T1000 (cell line): ENCODE measurements at places on chromosomes 3 and 15.

DNA sequence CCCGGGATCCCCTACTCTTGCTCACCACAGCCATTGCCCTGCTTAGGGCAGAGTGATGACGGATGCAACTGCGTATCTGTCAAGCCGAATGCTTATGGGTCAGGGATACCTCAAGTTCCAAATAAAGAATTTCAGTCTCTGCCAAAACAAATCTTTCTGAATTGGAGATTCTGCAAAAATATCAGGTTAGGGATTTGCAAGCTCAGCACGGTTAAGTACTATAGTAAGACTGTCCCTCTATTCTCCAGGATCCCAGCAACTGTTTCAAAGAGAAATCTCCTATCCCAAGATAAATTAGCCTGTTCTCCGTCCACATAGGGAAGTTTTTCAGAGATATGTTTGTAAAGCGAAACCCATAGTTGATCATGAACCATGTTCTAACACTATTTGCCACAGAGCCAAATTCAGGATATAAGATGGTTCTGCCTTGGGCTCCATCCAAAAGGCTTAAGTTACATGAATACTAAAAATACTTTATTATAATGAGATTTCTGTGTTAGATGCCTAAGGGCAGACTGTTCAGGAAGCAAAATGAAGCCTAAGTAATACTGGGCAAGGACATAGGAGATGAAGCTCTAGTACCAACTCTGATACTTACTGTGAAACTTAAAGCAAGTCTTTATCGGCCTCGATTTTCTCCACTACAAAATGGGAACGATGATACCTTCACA is 100.1 kb upstream of the LPP start:
- DNase-seq: no peak

GRCh38 chr15:32218666-32219065 is 184.4 kb downstream of the GOLGA8K start:
- no peak for DNase-seq

DNA sequence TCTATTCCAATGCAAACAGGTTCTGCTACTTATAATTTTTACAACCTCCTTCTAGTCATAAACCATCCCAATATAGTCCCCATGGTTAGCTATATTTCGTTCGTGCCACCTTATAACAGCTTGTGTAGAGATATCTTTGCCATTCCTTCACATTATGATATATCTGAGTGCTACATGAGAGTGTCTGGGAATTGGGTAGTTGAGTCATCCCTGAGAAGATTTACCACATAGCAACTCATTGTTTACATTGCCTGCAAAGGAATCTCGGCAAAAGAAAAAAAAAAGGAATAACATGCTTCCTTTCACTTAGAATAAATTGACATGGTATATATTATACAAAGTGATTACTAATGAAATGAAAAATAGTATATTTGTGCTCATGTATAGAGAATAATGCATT is 86.0 kb upstream of the VGLL3 start:
- DNase-seq: no peak

DNA sequence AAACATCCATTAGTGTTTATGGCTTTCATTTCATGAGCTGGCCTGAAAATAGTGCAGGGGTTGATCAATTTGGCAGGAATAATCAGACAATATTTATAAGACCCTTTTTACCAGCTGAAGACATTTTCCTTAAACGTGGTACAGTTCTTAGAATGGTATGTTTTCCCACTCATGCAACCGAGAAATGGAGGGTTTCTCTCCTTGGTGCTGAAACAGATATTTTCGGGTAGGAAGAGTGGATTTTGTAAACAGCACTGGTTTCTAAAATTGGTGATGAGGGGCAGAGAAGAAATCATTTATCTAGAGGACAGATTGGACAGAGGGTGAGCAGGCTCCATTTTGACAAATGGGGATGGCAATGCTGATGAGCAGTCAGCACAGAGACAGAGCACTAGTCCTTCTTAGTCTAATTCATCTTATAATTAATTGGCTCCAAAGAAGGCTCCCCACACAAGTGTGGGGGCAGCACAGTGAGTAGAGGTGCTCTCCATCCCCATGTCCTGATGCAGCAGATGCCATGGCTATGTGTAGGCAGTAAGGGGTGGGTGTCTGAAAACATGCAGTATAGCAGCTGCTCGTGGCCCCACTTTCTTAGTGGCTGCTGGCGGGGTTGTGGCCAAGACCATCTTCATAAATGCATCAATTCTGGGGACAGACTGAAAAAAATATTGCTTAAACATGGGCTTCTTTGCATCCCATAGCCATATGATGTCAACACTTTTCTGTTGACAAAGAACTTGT is 18.1 kb upstream of the SLC7A14 start:
- DNase-seq: no peak

DNA sequence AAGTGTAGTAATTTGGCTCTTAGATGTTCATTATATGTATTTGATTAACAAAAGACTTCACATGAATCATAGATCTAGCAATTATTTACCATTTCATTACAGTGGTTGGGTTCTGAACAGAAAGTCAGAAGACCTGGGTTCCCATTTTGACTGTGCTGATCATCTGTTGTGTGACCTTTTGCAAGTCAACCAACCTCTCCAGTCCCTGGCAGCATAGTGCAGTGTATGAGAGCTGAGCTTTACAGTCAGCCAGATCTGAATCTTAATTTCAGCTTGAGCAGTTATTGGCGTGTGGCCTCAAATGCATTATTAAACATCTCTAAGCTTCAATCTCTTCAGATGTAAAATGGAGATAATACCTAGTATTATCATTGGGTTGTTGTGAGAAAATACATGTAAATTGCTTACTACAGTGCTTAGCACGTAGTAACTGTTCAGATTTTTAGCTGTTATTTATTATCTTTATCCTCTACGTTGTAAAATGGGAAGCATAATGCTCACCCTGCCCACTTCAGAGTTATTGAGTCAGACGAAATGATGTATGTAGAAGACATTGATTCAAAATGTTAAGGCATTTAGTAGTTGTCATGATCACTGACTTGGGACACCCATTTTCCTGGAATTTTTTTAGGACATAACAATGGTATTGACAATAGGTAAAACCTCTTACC is 104.0 kb downstream of the KLHL25 start:
- DNase-seq: no peak

- DNase-seq: no peak
Observed at GRCh38 chr15:98163319-98164045, 203.0 kb downstream of the ARRDC4 start.

DNA sequence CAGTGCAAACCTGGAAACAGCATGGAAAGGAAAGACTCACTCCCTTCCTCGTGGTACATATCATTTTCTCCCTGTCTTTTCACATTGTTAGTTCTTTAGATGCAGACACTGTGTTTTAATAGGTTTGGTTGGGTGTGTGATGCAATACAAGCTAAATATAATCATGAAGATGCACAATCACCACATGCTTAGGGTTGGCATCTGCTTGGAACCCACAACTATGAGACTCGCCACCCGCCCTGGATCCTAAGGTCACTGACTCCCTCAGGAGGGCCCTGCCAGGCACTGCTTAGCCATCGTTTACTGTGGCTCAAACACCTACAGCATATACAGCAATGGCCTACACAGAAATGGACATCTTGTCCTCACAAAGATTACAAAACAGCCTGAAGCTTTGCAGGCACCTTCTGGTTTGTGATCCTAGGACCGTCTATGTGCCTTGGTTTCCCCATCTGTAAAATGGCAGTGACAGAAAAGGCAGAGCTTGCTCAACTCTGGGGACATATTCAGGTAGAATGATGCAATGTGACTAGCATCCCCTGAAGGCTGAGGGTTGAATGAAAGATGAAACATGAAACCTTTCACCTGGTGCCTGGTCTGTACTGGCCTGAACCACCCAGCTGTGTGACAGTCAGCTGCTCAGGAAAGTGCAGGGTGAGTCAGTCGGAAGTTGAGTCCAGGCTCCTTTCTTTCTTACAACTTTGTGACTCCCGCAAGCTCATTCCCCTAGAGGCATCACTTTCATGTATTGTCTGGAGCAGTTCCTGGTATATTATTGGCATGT is 123.6 kb upstream of the PFN2 start:
- DNase-seq: no peak
